8988T (cell line): ENCODE measurements at places on chromosomes 13 and 19.

DNA sequence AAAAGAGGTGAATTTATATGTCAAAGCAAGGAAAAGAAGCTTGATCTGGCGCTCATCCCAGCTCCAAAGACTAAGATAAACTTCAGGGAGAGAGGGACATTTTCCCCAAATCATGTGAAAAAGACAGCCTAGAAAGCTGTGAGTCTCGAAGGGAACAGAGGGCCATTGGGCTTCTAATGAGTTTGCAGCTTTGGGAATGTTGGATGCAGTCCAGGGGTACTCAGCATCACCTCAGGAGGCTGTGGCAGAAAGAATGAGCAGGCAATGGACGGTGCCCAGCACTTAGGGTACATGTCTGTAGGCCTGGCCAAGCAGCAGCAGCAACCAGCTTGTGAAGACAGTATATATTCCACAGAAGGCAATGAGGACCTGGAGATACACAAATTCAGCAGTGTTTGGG lies 25.7 kb upstream of the WASF3 start:
- DNase-seq, result no peak

- DNase-seq, result no peak
These were observed 2476.7 kb downstream of the PCDH9 start for GRCh38 chr13:64753233-64754000.

DNA sequence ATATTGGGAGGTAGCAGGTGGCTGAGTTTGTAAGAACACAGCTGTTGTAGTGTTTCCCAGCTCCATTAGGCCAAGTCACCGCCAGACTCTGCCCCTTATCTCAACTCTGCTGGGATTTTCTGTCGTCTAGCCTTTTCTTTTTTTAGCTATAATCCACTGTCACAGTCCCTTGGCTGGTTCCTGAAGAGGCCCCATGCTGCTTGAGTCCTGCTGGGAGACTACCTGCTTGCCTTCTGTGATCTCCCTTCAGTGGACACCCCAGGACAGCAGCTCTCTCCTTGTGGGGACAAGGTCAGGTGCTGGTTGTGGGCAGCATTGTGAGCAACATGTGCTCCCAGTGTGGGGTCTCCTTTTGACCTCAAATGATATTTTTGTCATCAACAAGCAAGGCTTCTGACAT lies 195.0 kb upstream of the ATXN8OS start:
- DNase-seq, result no peak

DNA sequence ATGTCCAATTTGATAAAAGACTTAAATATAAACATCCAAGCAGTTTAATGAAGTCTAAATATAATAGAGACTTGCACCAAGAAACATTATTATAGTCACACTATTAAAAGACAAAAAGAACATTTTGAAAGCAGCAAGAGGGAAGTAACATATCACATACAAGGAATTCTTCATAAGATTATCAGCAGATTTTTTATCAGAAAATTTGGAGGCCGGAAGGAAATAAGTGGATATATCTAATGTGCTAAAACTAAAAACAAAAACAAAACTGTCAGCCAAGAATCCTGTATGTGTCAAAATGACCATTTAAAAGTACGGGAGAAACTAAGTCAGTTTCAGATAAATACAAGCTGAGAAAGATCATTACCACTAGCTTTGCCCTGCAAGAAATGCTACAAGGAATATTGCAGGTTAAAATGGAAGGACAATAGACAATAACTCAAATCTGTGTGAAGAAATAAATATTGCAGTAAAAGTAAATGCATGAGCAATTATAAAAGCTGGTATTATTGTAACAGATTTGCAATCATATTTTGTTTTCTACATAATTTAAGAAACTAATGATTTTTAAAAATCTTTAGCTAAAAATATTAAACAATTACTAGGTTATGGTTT lies 1665.9 kb upstream of the PCDH20 start:
- DNase-seq, result no peak

GRCh38 chr19:13149628-13150186 lies 468 bp downstream of the STX10 start:
- DNase-seq, result no peak

DNA sequence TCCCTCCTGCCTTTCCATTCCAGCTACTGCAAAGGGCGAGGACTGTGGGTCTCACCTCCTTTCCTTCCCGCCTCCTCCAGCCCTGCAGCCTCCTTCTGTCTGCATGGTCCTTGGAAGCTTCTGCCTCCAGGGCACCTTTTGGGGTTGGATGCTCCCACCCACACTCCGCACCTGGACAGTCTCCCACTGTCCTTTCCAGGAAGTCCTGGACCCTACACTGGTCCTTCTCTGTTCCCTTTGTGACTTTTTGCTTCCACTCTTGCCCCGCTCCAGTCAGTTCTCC lies 130.8 kb downstream of the USP12 start:
- DNase-seq, result no peak

DNA sequence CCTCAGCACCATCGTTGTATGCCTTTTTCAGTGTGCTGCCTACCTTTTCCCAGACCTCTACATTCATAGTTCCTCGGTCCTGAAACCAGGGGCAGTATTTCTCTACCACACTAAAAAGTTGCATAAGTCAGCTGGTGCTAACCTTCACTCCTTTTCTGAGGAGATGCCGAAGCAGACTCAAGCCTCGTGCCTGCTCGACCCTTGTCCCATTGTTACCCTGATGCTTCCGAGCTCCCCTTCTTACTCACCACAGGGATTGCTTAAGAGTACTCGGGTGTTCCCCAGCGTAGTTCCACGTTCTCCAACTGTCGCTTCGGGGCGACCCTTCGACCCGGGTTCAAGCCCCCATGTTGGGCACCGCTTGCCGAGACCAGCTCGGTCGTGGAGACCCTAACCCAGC lies 19.0 kb upstream of the IL17D start:
- DNase-seq, result no peak

DNA sequence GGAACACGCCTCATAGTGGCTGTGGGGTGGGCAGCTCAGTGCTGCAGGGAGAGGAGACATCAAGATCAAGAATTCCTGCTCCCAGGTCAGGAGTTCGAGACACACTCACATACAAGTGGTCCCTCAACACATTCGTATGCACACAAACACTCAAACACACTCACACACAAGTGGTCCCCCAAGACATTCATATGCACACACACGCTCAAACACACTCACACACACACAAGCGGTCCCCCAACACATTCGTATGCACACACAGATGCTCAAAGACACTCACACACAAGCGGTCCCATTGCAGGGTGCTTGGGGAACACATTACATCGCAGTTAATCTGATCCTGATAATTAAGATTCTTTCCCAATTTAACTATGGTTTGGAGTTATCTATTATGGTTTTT lies 28.2 kb downstream of the FCGBP start:
- no peak for DNase-seq

- DNase-seq, result no peak
These were observed 11.0 kb upstream of the ZNF573 start for GRCh38 chr19:37790244-37790925.

GRCh38 chr19:45514376-45515051 lies 7.2 kb downstream of the VASP start:
- DNase-seq, result no peak

GRCh38 chr13:98313023-98313921 lies 136.2 kb upstream of the RNF113B start:
- DNase-seq, result no peak

- no peak for DNase-seq
These were observed 4.1 kb downstream of the SLC17A7 start for GRCh38 chr19:49437231-49437630.

- no peak for DNase-seq
These were observed 15.0 kb downstream of the MYO9B start for GRCh38 chr19:17090583-17090982.

GRCh38 chr13:45320876-45321629 lies 19.9 kb downstream of the TPT1 start:
- DNase-seq, result no peak

GRCh38 chr19:40139533-40140287 lies 49.0 kb upstream of the ZNF780A start:
- no peak for DNase-seq

DNA sequence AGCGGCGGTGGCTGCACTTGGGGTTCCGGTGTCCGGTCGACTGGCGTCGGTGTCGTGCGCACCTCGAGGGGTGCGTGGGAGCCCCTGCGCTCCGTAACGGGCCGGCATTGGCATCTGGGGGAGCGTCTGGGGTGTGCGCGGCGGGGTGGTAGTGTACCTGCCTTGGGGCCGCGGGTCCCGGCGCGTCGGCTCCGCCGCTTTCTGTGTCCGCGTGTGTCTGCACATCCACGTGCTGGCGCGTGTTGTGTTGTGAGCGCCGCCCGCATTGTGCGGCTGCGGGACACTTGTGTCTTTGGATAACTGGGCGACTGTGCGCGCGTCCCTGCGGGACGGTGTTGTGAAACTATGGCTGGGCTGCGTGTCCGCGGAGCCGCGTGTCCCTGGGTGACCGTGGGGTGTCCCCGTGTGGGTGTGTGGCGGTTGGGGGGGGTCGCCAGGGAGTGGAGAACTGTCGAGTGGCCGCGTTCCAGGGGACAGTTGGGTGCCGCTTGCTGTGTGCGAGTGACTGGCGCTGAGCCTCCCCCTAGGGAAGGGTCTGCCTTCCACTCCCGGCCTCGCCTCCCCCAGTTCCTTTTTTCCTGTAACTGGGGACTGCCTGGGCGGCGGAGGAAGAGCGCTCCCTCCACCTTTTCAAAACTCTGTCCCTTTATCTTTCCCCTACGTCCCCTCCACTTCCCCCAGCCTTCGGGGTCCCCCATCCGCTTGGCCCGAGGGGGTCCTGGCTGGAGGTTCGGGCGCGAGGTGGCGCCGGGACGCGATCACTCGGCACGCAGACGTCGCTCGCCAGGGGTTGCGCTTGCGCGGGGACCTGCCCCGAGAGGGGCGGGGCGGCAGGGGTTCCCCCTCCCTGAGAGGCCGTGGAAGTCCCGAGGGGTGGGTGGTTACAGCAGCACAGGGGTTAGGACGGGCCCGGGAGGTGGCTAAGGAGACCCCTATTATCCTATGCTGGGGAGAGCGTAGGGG lies 5.7 kb upstream of the NFIC start:
- peak; percentile 66 for DNase-seq

DNA sequence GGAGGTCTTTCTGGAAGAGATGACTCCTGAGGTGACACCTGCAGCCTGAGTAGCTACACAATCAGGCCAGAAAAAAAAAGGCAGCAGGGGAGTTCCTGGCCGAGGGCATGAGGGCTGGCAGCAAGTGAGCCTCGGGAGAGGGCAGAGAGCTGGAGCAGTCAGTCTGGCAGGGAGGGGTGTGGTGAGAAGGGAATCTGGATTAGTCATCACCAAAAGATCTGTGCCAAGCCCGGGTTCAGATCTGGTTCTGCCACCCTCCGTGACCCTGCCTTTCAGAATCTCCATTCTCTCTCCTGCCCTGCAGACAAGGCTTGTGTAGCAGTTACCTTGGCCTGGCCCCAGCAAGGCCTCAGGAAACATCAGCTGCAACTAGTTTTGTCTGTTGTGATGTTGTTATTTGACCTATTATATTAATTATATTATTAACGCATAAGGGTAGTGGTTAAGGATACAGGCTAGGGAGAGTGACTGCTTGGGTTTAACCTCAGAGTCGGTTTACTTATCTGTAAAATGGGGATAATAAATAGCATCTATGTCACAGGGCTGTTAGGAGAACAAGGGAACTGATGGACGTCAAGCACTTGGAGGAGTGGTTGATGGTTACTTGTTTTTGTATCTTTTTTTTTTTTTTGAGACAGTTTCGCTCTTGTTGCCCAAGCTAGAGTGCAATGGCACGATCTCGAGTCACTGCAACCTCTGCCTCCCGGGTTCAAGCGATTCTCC lies 2.7 kb upstream of the CAPNS1 start:
- DNase-seq, result peak; percentile 82

GRCh38 chr13:53473397-53473796 lies 444.8 kb downstream of the OLFM4 start:
- DNase-seq, result no peak

DNA sequence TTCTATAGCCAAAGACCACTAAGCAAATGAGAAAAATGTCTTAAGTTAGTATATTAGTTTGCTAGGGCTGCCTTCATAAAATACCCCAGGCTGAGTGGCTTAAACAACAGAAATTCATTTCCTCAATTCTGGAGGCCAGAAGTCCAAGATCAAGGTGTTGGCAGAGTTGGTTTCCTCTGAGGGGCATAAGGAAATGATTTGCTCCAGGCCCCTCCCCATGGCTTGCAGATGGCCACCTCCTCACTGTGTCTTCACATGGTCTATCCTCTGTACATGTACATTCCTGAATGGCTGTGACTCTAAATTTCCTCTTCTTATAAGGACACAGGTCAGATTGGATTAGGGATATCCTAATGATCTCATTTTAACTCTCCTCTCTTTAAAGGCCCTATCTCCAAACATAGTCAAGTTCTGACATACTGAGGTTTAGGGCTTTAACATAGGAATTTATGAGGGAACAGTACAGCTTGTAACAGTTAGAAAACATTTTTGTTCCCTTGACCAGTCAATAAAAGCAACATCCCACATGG lies 307.4 kb downstream of the DIAPH3 start:
- no peak for DNase-seq

- DNase-seq, result no peak
These were observed 6.2 kb downstream of the EFNA2 start for GRCh38 chr19:1291761-1292418.

DNA sequence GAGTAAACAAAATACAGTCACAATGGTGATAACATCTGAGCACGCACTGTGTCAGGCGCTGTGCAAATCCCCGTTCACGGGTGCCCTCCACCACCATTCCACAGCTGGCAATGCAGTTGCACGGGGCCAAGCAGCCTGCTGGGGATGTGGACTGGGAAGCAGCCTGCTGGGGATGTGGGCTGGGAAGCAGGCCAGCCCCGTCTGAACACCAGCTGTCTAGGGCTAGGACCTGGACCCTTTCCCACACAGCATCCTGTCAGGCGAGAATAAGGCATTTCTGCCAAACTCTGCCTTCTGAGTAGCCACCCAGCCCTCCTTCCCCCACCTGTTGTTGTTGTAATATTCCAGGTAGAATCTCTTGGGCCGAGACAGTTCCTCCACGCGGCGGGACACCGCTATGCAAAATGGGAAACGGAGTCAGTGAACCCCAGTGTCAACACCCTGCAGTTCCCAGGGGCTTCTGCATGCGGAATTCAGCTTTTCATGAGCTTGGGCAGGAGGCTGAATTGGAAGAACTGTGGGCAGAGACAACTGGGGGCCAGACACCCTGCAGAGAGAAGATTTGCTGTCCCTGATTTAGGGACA lies 27.8 kb upstream of the MIER2 start:
- DNase-seq, result no peak

DNA sequence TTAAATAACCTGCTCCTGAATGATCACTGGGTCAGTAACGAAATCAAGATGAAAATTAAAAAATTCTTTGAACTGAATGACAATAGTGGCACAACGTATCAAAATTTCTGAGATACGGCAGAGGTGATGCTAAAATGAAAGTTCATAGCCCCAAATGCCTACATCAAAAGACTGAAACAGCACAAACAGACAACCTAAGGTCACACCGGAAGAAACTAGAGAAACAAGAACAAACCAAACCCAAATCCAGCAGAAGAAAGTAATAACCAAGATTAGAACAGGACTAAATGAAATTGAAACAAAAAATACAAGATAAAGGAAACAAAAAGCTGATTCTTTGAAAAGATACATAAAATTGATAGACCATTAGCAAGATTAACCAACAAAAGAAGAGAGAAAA lies 324.1 kb downstream of the RBM26 start:
- DNase-seq, result no peak

DNA sequence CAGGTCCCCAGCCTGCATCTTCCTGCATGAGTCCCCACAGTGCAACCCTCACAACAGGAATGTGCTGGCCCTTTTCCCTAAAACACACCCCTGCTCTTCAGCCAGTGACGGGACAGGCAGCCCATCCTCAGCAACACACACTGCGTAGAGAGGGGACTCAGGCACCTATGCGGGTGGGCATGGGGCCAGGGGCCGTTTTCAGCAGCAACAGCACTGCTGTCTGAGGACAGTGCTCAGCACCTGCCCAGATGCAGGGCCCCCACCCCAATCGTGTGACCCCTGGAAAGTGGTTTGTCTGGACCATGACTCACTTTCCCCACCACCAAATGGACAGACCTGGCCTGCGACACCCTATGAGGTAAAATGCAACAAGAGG lies 28.0 kb upstream of the ISYNA1 start:
- no peak for DNase-seq
